NCI-H2081 treated with DMSO at 0.1 percent for 48 hours (cell line): ENCODE measurements at places on chromosomes 3 and 15.

DNA sequence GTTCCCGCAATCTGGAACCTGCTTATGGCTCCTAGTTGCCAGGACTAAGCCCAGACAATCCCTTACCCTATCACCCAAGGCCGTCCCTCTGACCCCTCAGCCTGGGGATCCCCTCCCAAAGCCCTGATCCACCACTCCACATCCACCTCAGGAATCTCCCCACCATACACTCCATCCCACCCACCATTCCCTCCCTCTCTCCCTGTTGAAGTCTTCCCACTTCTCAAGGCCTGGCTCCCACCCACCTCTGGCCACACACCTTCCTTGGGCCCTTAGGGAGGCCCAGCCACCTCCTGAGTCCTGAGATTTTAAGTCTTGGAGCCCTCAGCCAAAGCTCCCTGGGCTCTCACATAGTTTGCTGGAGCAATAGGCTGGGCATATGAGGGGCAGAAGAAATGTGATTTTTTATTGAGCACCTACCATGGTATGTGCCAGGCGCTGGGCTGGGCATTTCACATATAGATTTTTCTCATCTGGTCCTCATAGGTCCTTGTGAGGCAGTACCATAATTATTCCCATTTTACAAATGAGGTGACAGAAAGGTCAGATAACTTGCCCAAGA lies 48.1 kb downstream of the HCN4 start:
- no peak for DNase-seq

- no peak for DNase-seq
Measured at GRCh38 chr3:64654013-64654412, 33.8 kb downstream of the ADAMTS9 start.

DNA sequence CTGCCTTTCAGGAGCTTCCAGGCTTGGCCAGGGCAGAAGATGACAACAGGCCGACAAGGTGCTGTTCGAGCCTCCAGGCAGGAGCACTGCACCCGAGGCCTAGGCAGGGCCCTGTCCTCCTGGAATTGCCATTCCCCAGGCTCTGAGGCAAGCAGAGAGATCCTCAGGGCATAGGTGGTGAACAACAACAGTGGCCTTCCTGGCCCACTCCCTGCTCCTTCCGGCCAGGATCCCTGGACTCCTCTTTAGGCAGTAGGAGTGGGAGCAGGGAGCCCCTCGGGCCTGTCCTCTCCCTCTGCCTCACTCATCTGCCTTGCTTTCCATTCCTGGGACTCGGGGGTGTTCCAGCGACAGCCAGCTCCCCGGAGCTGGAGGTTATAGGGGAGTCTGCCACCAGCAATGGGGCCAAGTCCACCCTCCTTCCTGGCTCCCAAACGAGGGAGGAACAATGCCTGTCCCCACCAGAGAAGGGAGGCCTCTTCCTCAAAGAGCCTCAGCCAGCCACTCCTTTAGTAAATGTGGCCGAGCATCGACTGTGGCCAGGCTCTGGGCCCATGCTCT lies 135.0 kb downstream of the NUP210 start:
- no peak for DNase-seq

- DNase-seq: no peak
Measured at GRCh38 chr3:160403796-160404470, 4.5 kb downstream of the SMC4 start.

DNA sequence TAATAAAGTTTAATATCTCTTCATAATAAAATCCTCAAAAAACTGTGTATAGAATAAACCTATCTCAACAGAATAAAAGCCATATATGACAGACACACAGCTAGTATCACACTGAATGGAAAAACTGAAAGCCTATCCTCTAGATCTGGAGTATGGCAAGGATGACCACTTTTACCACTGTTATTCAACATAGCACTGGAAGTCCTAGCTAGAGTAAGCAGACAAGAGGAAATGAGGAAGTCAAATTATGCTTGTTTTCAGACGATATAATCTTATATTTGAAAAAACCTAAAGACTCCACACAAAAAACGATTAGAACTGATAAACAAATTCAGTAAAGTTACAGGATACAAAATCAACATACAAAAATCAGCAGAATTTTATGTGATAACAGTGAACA lies 57.4 kb upstream of the DIPK2A start:
- DNase-seq: no peak

DNA sequence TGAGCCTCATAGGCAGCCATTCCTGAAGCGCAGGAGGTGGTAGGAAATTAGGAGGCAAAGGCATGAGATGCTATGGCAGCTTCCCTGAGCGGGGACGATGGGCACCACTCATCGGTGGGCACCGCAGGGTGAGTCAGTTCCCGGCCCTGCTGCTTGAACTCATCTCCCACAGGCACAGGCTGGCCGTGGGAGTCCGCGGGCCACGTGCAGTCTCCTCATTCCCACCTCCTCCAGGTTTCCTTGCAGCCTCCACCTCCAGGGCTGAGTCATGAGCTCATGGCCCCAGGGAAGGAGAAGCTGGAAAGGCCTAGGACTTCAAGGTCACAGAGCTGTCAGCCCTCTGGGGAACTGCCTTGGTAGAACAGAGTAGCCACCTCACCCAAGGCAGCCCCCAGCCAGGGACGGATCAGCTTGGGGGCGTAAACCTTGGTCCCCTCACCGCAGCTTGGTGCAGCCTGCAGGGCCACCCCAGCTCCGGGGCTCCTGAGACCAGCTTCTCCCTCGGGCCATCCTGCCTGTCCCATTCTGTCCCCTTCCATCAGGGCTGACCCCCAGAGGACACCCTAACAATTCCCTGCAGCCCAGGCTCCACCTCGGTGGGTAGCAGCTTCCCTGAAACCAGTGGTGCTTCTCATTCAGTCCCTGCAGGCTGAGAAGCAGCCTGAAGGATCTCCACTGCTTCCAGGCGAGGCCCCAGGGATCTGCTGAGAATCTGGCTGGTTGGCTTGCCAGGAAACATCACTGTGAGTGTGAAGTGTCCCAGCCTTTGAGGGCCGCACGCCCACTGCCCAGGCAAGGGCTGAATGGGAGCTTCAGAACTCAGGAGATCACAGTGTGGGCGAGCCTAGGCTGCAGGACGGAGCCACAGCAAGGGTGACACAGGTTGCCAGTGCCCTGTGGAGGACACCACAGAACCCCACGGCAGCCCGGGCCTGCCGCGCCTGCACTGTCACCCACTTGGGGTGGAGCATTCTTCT lies 150.7 kb upstream of the MEF2A start:
- no peak for DNase-seq

- DNase-seq: no peak
Measured at GRCh38 chr15:68849497-68849896, 28.8 kb upstream of the ANP32A start.

- no peak for DNase-seq
Measured at GRCh38 chr15:86061581-86061980, 18.1 kb upstream of the AGBL1 start.

DNA sequence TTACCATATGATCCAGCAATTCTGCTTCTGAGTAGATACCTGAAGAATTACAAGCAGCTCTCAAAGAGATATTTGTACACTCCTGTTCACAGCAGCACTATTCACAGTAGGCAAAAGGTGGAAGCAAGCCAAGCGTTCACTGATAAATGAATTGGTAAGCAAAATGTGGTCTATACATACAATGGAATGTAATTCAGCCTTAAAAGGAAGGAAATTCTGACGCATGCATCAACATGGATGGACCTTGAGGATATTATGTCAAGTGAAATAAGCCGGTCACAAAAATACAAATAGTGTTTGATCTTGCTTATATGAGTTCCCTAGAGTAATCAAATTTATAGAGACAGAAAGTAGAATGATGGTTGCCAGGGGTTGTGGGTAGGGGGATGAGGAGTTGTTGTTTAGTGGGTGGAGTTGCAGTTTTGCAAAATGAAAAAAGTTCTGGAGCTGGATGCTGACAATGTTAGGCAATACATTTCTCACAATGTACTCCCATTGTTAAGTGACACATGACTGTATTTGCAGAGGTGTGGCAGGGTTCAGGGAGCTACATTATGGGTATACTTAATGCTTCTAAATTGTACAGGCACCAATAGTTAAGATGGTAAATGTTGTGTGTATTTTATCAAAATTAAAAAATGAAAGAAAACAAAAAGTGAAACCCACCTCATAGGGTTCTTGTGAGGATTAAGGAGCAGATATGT lies 26.7 kb downstream of the SLC6A1 start:
- DNase-seq: no peak

- no peak for DNase-seq
Measured at GRCh38 chr3:139134678-139135372, 90.1 kb upstream of the PRR23C start.

DNA sequence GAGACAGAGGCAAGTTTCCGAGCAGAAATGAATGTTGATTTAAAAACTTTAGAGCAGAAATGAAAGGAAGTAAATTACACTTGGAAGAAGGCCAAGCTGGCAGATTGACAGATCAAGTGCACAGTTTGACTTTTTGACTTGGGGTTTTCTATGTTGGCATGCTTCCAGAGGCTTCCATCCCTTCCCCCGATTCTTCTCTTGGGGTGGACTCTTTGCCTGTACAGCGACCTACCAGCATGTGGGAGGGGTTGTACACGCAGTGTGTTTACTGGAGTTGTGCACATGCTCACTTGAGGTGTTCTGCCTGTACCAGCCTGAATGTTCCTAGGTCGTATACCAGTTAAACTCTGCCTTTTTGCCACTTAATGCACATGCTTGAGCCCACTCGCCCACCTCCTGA lies 701.5 kb upstream of the GBE1 start:
- no peak for DNase-seq

DNA sequence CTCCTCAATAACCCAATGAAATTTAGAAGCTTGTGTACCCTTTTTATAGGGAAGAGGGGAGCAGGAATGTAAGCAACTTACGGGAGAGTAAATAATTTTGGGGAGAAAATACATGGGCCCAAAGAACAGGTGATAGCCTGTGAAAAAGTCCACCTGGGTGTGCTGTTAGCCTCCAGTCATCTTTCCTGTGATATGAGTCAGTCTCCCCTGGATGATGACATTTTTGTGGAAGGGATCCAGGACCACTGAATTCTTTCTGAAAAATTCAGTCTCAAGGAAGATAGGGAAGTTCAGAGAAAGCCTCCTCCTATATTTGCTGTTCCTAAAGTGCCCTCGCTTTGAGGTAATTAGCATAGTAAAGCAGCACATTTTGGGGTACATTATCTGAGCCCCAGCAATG lies 149.8 kb downstream of the SQOR start:
- DNase-seq: no peak

DNA sequence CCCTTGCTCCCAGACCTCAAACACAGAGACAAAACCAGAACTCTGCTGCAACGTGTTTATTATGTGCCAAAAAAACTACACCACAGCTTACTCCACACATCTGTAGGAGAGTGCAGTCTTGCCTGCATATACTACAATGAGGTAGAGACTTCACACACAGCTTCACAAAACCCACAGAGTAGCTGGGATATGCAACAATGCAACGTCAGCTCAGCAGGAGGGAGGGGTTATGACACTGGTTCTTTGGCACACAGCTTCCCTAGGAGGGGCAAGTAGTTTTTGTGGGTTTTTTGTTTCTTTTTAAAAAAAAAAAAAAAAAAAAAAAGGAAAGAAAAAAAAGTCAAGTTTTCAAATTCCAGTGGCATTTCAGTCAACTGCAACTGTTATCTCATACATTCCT lies 2.9 kb upstream of the RPS17 start:
- no peak for DNase-seq

DNA sequence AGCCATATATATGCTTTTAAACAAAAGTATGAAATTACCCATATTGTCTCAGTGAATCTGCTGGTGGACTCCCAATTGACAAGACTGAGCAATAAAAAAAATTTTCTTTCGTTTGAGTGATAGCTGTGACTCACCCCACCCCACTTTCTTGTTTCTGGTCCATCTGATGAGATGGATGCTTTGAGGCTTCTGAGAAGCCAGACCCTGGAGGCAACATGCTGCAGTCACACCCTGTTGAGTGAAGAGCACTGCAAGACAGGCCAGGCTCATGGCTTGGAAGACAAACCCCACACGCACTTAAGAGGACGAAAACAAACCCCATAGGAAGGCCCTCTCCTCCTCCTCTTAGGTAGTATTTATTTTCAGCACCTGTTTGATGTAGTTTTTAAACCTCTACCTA lies 276.0 kb upstream of the TTC14 start:
- no peak for DNase-seq

DNA sequence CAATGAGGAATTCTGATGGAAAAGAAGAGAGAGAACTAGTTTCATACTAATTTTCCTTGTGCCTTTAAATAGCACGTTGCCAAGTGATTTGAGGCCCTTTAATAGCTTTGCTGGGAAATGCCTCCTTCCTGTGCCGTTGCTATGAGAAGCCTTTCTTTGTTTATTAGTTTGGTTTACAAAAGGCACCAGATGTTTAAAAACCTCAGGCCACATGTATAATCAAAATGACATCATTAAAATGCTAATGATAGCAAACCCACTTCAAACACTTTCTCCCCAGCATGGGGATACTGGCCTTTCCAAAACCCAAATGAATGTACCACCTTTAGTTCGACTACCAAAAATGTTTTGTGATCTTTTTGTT lies 50.0 kb upstream of the TBC1D23 start:
- peak; percentile 70 for DNase-seq

GRCh38 chr15:86570738-86571137 lies 491.1 kb downstream of the AGBL1 start:
- no peak for DNase-seq

DNA sequence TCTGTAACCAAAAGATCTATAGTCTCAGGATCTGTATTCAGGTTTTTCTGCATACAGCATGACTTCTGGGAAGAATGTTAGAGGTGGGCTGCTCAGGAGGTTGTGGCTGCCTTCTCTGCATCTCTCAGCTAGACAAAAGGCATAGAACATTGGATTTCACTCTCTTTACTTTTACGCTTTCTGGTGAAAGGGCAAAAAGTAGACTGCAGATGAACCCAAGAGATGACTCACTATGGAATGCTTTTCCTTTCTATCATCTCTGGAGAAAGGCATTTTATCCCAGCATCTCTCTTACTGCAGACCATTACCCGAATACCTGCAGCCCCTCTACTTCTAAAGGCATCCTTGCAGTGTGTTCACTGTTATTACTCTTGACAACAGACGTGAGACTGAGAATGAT lies 222.2 kb downstream of the WNT5A start:
- no peak for DNase-seq

DNA sequence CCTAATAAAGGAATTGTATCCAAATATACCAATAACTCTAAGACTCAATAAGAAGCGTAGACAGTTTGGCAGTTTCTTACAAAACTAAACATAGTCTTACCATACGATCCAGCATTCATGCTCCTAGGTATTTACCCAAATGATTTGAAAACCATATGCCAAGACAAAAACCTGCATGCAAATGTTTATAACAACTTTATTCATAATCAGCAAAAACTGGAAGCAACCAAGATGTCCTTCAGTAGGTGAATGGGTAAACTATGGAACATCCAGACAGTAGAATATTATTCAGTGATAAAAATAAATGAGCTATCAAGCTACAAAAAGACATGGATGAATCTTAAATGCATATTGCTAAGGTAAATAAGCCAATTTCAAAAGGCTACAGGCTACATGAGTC lies 58.4 kb downstream of the SYN2 start:
- DNase-seq: no peak

- DNase-seq: no peak
Measured at GRCh38 chr15:91751611-91752010, 101.9 kb upstream of the SLCO3A1 start.

- DNase-seq: no peak
Measured at GRCh38 chr3:186442162-186442561, 80.1 kb upstream of the DGKG start.
